ENCODE measurements at places on chromosomes 5 and 9.

GRCh38 chr9:19032406-19032805 is 603 bp downstream of the SAXO1 start:
- no peak for DNase-seq

DNA sequence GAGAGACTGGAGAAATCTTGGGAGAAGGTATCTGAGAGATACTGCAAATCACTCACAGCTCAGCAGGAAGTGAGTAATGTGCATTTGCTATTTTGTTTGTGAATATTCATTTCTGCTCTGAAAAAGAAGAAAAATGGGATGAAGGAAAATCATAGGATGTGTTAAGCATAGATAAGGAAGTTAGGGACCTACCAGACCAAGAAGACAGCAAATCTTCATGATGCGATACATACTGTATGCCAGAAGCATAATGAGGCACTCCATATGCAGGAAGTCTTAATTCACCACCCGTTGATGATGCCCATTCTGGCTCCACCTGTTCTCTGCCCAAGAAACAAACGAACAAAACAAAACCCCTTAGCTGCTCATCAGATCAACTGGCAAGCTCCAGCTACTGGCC is 6.1 kb upstream of the DAPK1 start:
- DNase-seq: no peak

DNA sequence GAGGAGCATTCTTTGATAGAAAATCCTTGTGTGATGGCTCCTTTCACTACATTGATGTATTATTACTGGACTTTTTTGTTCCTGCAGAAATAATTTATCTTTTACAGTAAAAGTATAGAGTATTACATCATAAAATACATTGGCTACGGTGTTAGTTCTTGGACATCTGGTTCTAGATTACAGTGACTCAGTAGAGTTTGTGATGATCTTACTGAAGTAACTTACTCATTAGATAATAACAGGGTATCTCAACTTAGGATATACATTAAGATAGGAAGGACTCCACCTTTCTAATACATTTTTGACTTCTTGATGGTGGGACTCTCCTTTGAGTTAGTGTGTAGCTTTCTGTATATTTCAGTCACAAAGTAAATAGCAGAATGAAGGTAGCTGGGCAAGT is 59.1 kb downstream of the ZNF462 start:
- no peak for DNase-seq

- no peak for DNase-seq
These were observed 48.7 kb downstream of the FBXW11 start for GRCh38 chr5:171957591-171958251.

DNA sequence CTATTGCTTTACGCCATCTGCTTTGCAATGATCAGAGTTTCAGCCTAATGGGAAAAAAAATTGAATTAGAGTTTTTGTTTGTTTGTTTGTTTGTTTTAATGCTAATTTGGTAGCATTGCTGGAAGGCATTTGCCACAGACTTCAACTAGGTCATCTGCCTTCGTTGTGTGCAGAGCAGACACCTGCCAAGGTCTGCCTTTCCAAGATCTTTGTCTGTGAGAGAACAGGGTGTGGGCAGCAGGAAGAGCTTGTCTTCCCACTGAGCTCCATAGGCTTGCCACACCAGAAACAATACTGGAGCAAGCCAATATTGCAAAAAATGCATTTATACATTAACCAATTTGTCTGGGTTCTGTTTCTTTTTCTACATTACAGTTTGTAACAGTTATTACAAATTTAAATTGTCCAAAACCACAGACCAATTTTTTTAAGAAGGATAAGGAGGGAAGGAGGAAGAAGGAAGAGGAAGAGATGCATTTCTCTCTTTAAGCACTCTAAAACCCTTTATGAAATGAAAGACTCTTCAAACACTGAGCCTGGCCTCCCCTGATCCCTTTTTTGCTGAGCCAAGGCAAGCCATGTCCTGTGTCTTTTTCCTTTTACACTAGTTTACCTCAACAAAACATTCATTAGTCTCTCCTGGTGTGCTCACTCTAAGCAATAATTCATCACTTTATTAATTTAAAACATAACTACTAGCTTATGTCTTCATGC is 210.5 kb downstream of the SNX18 start:
- DNase-seq: no peak

Data from anterior cingulate cortex (tissue), 58 donors.